Muscle of arm (tissue), 14 donors: ENCODE measurements at places on chromosomes 5 and 9.

GRCh38 chr5:150154618-150155128, 972 bp downstream of the PDGFRB start:
- no peak for DNase-seq

- DNase-seq = no peak
Measured at GRCh38 chr5:883475-884181, 9.0 kb downstream of the BRD9 start.

DNA sequence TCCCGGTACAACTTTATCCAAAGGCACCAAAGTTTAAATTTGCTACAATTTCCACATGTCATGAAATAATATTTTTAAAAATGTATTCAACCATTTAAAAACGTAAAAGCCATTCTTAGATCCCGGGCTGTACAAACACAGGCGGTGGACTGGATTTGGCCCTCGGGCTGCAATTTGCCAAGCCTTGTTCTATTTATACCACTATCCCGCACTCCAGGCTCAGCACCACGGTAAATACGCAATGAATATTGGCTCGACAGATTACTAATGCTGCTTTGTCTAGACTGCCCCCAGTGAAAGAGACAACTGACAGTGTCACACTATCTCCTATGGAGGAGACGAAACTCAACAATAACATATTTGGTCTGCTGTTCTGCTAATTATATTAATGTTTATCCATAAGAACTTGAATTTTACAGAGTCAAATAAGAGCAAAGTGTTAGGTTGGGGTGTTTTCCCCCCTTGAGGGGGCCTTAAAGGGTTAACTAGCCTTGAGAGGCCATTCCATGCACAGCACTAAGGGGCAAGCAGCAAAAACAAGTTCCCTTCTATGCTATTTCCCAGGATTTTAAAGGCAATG, 98.1 kb downstream of the MARCHF11 start:
- DNase-seq = no peak

DNA sequence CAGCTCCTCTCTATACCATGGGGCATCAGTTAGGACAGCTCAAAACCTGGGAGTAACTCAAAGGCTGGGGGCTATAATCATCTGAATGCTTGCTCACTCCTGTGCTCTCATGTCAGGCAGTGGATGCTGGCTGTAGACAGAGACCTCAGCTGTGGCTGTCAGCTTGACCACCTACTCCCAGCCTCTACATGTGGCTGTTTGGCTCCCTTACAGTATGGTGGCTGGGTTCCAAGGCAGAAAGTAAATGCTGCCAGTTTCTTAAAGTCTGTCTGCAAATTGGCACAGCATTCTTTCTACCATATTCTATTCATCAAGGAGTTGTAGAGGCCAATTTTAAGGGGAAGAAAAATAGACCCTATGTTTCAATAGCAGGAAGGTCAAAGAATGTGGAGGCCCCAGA, 66.9 kb downstream of the TMC1 start:
- DNase-seq = peak; percentile 26

GRCh38 chr9:26919698-26920097, 27.1 kb upstream of the CAAP1 start:
- no peak for DNase-seq

GRCh38 chr9:121601194-121601593, 50.2 kb upstream of the DAB2IP start:
- DNase-seq = no peak

DNA sequence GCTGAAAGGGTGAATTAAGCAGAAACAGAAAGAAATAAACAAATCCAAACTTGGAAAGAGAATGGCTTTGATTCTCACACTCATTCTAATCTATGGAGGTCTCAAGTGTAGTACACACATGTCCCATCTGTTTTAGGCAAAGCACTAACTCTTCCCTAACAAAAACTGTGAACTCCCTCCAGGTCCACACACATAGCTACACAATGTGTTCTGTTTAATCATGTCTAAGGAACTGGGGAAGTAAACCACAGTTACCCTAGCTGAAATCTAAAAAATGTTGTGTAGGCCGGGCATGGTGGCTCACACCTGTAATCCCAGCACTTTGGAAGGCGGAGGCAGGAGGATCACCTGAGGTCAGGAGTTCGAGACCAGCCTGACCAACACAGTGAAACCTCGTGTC, 118.7 kb upstream of the FST start:
- DNase-seq = no peak

DNA sequence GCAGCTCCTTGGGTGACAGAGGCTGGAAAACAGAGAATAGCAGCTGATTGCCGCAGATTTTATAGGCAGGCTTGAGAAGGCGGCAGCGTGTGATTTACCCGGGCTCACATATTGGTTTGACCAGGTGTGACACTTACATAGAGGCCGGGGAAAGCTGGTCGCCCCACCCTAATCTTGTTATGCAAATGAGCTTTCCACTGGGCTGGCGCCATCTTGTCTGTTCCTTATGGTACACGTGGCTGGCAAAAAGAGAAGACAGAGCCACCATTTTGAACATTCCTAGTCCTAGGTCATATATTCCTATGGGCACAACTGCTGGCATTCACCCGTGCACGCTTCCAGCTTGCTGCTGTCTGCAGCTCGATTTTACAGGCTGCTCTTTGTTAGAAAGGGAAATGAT, 11.3 kb upstream of the SPZ1 start:
- no peak for DNase-seq

- no peak for DNase-seq
Measured at GRCh38 chr9:16873126-16873802, 2.8 kb upstream of the BNC2 start.

GRCh38 chr9:479304-479970, 264.8 kb downstream of the DOCK8 start:
- DNase-seq = no peak

DNA sequence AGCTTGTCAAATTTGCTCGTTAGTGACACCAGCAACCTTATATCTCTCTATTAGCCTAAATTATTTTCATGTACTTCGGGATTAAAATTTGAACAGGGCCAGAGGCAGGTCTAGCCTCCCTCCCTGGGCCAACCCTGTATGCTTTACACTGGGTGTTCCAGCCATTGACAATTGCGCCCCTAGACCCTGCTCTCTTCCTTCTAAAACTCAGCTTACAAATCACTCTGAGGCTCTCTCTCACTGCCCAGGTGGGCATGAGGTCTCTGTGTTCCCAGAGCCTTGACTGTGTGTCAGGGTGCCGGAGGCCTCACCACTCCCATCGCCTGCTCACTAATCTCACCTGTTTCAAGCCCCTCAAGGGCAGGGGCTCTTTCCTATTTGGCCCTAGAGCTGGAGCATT, 6.4 kb upstream of the CFAP90 start:
- no peak for DNase-seq

DNA sequence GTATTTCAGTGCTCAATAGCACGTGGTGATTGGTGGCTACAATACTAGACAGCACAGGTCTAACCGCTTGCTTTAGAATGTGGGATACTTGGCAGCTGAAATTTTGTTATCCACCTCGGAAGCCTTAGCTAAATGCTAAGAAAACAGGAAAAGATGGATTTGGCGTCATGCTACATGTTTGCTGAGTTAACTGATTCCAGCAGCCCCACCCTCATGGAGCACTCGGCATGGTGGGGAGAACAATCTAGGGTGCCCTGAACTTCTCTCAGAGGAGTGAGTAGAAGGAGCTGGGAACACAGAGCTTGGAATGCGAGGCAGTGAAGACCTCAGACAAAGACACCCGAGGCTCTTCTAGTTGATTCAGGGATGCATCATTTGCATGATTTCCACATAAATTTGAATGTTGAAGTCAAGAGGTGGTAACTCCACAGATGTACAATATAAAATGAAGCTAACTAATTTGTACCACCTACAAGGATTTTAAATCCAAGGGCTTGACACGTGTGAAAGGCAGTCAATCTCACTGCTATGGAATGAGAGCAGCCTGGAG, 145.1 kb upstream of the FSTL4 start:
- DNase-seq = no peak

GRCh38 chr5:66621146-66621545, 25.0 kb downstream of the MAST4 start:
- DNase-seq = no peak

DNA sequence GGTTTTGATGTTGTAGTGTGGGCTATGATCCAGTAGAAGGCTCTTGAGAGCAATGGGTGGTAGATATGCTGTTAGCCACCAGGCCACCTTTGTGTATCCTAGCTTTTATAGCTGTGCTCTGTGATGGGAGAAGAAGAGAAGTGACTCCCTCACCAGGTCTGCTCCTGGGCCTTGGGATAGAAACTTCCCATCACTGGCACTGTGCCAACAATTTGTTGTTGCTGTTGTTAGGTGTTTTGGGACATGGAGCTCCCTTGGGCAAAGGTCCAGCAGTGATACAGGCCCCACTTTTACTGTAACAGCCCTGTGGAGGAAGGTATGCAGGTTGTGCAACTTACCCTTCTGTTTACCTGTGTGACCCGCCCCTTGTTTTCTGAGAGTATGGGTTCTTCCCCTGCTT, 570.9 kb upstream of the GRIN3A start:
- no peak for DNase-seq

- no peak for DNase-seq
Measured at GRCh38 chr5:6163913-6164312, 214.4 kb downstream of the MED10 start.

DNA sequence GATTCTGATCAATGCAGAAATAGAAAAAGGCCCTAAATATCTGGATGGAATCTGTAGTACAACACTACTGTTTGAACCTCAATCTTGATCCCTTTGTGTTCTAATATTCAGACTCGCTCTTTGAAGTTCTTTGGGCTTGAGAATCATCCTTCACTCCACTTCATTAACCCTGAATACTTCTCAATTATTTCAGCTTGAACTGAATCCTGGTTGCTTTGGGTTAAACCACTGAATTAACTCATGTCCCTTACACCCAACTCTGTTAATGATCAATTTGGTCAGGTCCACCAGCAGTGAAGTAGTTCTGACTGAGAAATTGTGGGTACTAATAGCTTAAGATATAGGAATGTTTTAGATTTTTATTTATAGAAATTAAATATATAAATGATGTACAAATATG, 1707.2 kb upstream of the ACO1 start:
- no peak for DNase-seq

- DNase-seq = no peak
Measured at GRCh38 chr5:51185850-51186329, 197.4 kb upstream of the ISL1 start.

- DNase-seq = no peak
Measured at GRCh38 chr9:123649909-123650308, 280.0 kb downstream of the DENND1A start.

GRCh38 chr9:73081979-73082657, 69.5 kb upstream of the ANXA1 start:
- DNase-seq = peak; percentile 79

DNA sequence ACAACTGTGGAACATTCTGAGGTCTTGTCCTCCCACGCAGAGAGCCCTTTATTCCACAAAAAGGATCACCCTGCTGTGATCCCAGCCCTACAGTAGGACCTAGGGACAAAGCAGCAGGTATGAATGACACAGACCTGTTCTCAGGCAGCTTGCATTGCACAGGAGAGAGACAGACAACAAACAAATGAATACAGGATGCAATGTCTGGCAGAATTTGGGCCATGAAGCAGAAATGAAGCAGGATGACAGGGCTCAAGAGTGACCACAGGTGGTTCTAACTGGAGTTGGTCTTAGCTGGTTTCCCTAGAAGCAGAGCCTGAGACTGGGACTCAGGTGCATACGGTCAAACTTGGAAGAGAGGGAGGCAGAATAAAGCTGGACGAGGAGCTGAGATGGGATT, 388.8 kb downstream of the CDK5RAP2 start:
- no peak for DNase-seq

- no peak for DNase-seq
Measured at GRCh38 chr9:122988920-122989621, 44.4 kb upstream of the GPR21 start.

DNA sequence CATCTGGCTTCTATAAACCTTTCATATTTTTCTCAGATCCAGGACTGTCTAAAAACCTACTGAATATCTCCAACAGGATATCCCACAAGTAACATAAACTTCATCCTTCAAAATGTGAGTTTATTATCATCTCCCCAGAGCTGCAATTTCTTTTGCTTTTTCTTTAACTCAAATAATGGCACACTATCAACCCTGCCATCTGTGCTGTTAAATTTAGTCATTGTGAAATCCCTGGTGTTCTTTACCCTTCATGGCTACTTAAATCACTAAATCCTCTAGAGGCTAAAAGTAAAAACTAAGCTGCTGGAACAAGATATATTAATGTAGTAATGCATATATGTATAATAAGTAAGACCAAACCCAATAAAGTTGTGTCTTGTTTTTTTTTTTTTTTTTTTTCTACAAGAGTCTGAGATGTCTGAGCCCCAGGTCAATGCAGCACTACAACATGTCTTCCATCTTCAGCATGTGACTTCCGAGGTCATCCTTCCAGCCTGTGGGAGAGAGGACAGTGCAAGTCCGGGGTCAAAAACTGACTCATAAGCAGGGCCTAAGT, 362.9 kb downstream of the ADGRV1 start:
- no peak for DNase-seq

DNA sequence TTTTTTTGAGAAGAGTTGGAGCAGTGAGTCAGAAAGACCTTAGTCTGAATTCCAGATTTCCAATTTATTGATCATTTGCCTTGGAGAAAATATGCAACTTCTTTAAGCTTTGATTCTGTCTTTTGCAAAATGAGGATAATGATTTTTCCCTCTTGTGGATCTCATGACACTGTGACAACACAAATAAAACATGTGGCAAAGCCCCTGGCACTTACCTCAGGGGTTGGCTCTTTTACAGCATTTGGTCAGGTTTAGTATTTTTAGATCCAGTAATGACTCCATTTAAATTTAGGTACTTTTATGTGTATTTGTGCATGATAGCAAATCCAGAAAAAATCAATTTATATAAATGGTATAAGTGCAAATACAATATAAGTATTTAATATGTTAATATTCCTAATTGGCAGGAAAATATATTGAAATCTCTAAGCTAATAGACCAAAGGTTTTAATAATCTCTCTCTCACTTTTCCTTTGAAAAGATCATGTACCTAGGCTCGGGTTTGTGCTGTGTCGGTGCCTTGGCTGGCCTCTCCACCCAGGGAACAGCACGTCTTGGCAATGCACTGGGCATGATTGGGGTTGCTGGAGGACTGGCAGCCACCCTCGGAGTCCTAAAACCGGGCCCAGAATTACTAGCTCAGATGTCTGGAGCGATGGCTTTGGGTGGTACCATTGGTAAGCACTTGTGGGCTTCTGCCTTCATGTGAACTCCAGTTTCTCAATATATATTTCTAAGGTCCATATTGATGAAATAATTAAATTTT, 49.7 kb downstream of the NNT start:
- DNase-seq = no peak

GRCh38 chr5:96157077-96157780, 195.6 kb upstream of the ELL2 start:
- no peak for DNase-seq

- DNase-seq = no peak
Measured at GRCh38 chr5:104513121-104513602, 950.6 kb upstream of the NUDT12 start.

DNA sequence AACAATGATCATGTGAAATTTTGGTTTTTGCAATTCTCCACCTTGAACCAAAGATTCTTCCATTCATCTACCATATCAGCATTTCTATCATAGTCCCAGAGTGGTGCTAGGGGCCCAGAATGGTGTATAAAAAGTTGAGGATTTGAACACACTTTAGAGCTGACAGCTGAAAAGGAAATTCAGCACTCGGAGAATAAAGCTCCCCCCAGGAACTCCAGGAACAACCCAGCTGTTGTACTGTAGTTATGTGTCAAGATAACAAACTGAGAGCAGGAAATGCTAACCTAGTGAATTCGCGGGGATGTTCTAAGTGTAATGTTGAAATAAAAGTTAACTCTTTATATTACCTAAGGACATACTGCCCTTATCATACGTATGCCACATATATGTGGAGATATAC, 216.7 kb downstream of the NFIB start:
- DNase-seq = peak; percentile 71
